Colonic mucosa (tissue), 4 donors: ENCODE measurements at places on chromosomes 3 and 15. TPM values are rescaled to one million over a fixed set of nuclear protein-coding genes. Genes with fewer than 3 reads are reported as not detected.

- no peak for DNase-seq
Measured at GRCh38 chr3:158846803-158847451, 45.1 kb downstream of the MFSD1 start.

Gene COL7A1
- total RNA-seq = 3.8 TPM

GRCh38 chr15:75672646-75673425 is 25.1 kb downstream of the SNX33 start:
- no peak for DNase-seq

Gene ARGFX
- not detected for total RNA-seq

Gene DAZL
- total RNA-seq = not detected

Gene TUBGCP5
- total RNA-seq = 10.9 TPM

Gene GCHFR
- total RNA-seq = 39.5 TPM

Gene RPL14
- total RNA-seq = 1,906 TPM

GRCh38 chr3:78757731-78758130 is 1010.1 kb downstream of the ROBO1 start:
- no peak for DNase-seq

Gene HGD
- total RNA-seq = 37.6 TPM

DNA sequence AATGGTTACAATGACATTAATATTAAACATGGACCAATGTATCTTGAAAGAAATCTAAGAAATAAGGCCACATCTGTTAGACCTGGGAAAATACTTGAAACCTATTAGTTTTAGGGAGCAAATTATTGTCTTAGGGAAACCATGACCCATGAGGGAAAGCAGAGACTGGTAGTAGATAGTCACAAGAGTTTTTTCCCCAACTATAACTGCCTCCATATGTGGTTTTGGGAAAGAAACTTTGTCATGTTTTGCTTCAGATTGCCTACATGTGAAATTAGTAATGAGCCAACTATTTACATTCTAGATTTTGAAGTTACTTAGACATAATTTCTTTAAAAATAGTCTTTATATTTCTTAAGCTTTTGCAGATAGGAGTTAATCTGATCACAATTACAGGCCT is 474.9 kb downstream of the ROBO2 start:
- no peak for DNase-seq

GRCh38 chr3:108940166-108940565 is 13.5 kb downstream of the GUCA1C start:
- no peak for DNase-seq

GRCh38 chr15:89515477-89515876 is 19.1 kb upstream of the RHCG start:
- DNase-seq = no peak

Gene BAHD1
- 26.3 TPM for total RNA-seq

- peak; percentile 46 for DNase-seq
Measured at GRCh38 chr15:74322558-74323180, 44.8 kb downstream of the CYP11A1 start.

DNA sequence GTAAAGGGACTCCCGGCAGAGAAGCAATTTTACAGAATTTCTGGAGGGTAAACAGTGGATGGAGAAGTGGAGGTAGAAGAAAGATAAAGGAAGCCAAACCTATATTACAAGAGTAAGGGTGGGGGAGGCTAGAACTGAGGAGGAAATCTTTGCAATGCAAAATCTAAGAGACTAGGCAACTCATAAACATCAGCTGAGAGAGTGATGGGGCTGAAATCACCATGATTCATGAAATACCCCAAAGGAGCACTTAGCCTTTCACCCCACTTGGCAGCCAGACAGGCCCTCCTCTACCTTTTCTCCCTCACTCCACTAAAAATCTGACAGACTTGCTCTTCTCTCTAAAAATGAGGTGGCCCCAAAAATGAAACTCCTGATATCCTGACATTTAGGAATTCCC is 19.5 kb upstream of the ZBTB38 start:
- DNase-seq = no peak

Gene SLCO2A1
- 34.8 TPM for total RNA-seq

DNA sequence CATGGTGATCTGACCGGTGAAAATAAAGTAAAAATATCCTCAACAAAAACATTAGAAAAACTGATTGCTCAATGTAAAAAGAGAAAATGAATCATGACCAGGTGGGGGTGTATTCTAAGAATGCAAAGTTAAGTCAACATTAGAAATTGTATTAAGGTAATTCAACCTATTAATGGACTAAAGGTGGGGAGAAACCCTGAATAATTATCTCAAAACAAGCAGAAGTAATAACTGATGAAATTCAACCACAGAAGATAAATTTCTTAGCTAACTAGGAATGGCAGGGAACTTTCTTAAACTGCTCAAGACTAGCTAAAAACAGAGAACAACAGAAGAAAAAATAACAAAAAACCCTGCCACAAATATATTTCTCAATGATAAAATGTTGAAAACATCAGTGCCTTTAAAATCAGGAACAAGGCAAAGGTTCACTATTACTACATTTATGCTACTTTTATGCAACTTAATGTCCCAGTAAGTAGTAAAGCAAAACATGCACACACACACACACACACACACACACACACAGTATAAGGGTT is 204.4 kb upstream of the THBS1 start:
- no peak for DNase-seq

Gene SI
- 42.4 TPM for total RNA-seq

GRCh38 chr15:38076786-38077185 is 142.3 kb downstream of the TMCO5A start:
- no peak for DNase-seq
